T-helper 2 cell (primary cell): ENCODE measurements at places on chromosomes 2 and 18.

- DNase-seq, result no peak
Observed at GRCh38 chr2:167759531-167759930, 487.9 kb downstream of the STK39 start.

DNA sequence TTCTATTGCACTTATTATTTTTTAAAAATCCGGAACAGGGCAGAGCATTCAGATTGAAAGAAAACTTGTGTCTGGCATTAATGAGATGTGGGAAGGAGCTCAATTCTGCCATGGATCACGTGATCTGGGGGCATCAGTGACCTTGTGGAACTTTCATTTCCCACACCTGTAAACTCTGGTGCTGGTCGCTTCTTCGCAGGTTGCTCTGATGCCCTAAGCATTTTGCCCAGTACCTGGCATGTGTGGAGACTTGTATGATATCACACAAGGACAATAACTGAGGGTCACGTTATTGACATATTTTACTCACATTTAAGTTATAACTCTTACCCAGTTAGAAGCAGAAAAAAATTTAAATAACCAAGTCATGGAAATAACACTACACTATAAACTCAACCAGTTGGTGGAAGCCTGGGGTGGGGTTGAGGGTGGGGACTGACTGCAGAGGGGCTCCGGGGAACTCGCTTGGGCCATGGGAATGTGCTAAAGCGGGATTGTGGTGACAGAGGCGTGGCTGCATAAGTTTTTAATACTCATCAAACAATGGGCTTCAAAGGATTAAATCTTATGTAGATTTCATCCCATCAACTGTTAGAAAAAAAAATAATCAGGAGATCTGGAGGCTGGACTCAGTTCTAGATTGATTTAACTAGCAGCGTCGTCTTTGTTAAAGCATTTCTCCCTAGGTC is 36.5 kb downstream of the ST3GAL5 start:
- DNase-seq, result no peak

- no peak for DNase-seq
Observed at GRCh38 chr2:220129391-220129790, 502.0 kb downstream of the SLC4A3 start.

DNA sequence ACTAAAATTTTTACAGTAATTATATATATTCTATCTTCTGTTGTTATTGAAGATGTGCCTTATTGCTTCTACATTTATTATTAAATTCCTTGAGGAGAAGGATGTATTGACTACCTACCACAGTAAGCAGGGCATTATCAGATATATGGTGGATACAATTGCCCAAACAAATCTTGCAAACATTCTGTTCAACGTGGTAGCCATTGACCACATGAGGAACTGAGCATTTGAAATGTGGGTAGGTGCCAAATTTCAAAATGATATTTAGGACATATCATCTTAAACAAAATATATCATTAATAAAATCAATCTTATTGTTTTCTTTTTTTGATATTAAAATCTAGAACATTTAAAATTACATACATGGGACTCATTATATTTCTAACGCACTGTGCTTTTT is 11.1 kb downstream of the SCN3A start:
- no peak for DNase-seq
